ENCODE measurements at places on chromosomes 2 and 18. TPM values are rescaled to one million over a fixed set of nuclear protein-coding genes. Genes with fewer than 3 reads are reported as not detected.

The CFAP65 gene
- total RNA-seq = not detected

The SATB2 gene
- 104 TPM for total RNA-seq

The RUFY4 gene
- total RNA-seq = not detected

The LRPPRC gene
- total RNA-seq = 70.1 TPM

The ALLC gene
- total RNA-seq = not detected

The SERPINB3 gene
- total RNA-seq = not detected

The GALM gene
- total RNA-seq = 118 TPM

All from Peyer's patch (tissue), 4 donors.